ENCODE measurements at places on chromosomes 7 and 10. TPM values are rescaled to one million over a fixed set of nuclear protein-coding genes. Genes with fewer than 3 reads are reported as not detected.

WEE2 gene
- total RNA-seq = not detected

DNA sequence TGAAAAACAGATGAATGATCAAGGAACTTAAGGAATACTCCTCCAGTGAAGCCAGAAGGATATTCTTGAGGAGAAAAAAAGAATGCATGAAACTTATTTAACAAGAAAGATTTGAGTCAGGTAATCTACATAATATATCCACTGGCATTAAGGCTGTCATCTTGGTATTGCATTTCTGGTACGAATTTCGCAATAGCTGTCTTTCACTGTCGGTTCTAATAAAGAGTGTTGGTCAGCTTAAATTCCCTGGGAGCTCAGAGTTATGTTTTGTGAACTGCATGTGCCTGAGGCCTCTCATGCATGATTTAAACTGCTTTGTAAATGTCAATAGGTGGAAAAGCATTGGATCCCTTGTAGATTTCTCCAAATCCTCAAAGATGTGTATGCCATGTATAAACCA is 565.3 kb upstream of the GALNT17 start:
- no peak for DNase-seq

GRCh38 chr10:133420028-133420427 is 4.4 kb downstream of the SPRN start:
- no peak for DNase-seq

DNA sequence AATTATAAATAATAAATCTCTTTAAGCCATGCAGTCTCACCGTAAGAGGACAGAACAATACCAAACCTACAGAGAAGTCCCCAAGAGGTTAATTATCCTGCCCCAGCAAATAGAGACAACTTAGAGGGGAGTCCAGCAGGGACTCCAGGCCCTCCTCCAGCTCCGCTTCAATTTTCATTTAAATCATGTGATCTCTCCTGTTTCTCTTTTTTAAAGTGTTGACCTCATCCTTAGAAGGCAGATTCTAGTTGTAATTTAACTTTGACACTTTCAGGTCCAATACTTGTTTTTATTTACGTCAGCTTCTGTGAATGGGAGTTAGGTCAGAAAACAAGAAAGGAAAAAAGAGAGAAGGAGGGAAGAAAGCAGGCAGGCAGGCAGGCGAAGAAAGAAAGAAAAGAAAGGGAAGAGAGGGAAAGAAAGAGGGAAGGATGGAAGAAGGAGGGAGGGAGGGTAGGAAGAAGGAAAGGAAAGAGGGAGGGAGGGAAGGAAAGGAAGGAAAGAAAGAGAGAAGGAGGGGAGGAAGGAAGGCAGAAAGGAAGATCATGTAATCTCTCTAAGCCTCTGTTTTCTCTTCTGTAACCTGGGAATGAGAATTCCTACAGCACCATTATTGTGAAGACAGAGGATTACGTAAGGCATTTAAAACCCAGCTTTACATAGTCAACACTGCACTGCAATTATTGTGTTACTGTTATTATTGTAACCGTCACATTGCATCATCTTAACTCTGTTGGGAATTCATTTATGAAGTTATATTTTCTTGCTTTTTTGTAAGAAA is 227.7 kb downstream of the SKIDA1 start:
- no peak for DNase-seq

- no peak for DNase-seq
These were observed 75.9 kb upstream of the MAGI2 start for GRCh38 chr7:79529214-79529880.

LIPN gene
- total RNA-seq = not detected

- no peak for DNase-seq
These were observed 25.8 kb downstream of the ASZ1 start for GRCh38 chr7:117401293-117402002.

DNA sequence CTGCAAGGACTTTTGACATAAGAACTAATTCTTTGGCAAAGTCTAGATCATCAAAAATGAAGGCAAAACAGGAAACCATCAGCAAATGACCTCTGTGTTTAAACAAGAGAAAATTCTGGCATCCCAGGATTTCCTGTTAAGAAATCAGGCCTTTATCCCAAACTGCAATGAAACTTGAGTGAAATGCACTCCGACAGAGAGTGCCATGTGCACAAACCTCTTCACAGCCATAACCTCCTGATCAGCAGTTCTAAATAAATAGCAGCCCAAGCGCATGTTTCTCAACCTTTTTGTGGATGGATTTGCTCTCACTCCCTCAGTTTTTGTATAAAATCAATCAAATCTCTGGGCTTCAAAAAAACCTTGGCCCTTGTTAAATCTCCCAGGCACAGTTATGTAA is 107.7 kb upstream of the EEPD1 start:
- no peak for DNase-seq

DNA sequence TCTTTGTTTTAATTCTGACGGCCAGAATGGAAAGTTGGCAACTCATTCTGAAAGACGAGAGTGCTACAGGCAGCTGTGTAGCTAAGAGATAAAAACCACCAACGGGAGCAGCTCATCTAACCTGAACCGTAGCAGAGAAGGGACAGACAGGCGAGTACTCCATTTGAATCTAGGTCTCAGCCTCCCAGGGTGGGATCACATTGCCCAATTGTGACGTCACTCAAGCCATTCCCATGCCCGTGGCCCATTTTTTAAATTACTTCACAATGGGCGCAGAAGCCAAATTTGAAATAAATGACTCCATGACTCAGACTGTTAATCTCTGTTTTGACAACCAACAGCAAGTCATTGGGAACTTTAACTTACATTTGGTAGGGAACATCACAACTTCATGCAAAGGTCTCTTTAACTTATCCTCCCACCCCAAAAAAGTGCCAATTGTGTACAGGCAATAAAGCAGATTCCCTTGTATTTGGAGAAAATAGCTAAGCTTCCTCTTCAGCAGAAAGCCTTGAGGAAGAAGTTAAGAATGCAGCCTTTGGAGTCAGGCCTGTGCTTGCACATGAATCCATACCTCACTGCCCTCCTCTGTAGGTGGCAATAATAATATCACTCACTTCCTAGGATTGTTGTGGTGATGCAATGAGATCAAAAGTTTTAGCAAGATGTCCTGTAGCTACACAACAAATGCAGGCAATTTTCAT is 93.2 kb upstream of the KIF5B start:
- peak; percentile 73 for DNase-seq

DNA sequence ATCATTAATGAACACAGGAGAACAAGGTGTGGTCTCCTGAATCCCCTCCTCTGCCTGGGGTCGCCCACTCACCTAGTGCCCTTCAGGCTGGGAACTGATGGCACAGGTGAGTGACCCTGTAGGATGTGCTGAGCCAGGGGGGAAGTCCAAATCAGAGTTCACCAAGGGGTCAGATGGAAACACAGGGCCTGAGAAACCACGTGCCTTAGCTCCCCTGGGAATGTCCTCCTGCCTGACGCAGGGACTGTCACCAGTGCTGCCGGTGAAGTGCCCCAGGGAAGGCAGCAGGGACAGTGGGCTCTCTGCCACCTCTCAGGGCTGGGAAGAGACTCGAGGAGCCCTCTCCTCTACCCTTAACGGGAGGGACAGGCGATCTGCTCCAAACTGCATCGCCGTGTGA is 5.8 kb upstream of the PYROXD2 start:
- no peak for DNase-seq

NRP1 gene
- total RNA-seq = 0.55 TPM

DNA sequence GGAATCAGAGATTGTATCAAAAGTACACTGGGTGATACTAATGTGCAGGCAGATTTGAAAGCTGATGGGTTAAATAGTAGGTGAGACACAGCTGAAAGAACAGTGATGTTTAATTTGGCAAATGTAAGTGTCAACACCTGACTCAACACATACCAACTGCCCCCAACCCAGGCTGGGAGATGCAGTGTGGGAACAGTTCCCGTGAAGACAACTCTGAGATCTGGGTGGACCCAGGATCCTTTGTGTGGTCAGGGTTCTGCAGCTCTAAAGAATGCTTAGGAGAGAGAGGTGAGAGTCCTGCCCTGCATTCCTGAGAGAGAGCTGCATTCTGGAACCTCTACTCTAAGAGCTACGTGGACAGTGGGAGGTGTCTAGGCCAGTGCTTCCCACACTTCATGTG is 479.7 kb downstream of the RPS24 start:
- DNase-seq = no peak

DNA sequence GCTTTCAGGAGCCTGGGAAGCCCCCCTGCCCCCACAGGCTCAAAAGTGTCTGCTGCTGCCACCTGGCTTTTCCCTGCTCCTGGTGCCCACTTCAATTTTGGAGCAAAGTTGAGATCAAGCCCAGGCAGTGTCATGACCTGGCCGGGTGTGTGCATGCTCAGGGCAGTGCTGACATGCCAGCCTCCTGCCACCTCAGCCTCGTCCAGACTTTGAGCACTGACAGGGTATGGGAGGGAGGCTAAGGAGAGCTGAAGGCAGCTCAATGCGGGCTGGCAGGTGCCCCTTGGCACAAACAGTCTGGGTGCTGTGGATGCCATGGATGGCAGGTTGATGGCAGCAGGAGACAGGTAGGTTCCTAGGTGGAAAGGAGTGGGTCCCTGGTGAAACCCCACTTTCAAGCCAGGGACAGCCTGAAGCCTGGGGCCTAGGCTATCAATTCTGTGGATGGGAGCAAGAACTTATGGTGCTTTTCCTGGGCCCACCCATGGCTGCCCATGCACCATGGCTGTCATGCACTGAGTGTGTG is 12.3 kb upstream of the ECHDC3 start:
- no peak for DNase-seq

MMRN2 gene
- total RNA-seq = not detected

GRCh38 chr7:151404216-151405011 is 5.4 kb downstream of the WDR86 start:
- no peak for DNase-seq

GRCh38 chr7:112007185-112007584 is 199.0 kb downstream of the DOCK4 start:
- DNase-seq = no peak

EEPD1 gene
- total RNA-seq = 3.3 TPM

CLCN1 gene
- total RNA-seq = 0.09 TPM

PON1 gene
- total RNA-seq = not detected

DNA sequence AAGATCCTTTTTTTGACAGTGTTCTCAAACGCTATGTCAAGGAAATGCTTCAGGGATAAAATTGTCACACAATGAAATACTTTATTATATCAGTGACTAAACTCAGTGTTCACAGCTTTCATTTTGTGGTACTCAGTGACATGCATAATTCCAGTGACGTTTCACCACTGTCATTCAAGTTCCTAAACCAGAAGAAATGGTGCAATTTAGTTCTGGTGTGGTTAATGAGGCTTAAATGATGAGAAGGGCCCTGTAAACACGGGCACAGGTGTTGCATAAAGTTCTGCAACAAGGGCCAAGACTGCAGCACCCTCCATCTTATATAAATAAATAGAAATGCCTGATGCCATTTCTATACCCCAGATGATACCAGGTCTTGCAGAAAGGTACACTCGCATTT is 1247.1 kb downstream of the GATA3 start:
- no peak for DNase-seq

GRCh38 chr7:55561690-55562089 is 10.6 kb downstream of the VOPP1 start:
- DNase-seq = peak; percentile 14

DNA sequence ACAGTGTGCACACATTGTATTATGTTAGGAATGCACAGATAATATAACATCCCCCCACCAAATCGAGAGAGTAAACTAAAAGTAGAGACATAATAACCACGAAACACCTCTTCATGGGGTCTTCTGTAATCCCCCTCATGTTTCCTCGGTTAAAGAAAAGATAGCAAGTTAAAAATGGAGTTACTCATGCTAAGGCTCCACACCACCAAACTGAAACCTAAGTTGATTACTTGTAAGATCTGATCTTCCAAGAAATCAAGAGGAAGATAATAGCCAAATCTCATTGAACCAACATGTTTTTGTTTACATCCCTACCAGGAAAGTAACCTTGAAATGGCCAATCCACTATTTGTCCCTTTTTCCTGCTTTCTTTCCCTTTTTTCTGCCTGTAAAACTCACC is 11.7 kb upstream of the ETV1 start:
- DNase-seq = no peak

- no peak for DNase-seq
These were observed 723.6 kb downstream of the INHBA start for GRCh38 chr7:40979296-40979695.

DNA sequence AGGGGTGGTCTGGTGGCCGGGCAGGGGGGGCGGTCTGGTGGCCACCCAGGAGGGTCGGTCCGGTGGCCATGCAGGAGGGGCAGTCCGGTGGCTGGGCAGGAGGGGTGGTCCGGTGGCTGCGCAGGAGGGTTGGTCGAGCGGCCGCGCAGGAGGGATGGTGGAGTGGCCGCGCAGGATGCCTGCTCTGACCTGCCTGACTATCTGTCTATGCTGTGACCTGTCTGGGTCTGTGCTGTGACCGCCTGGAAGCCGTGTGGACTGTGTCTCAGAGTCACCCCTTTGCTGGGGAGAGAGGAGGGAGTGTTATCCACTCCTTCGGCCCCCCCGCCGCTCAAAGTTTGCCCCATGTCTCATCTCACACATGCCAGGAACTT is 113.2 kb downstream of the ACTR3B start:
- no peak for DNase-seq

ADAM22 gene
- 5.2 TPM for total RNA-seq

OPN4 gene
- total RNA-seq = not detected

- no peak for DNase-seq
These were observed 549.0 kb downstream of the TCERG1L start for GRCh38 chr10:130762491-130762890.

LRIT1 gene
- not detected for total RNA-seq

DNA sequence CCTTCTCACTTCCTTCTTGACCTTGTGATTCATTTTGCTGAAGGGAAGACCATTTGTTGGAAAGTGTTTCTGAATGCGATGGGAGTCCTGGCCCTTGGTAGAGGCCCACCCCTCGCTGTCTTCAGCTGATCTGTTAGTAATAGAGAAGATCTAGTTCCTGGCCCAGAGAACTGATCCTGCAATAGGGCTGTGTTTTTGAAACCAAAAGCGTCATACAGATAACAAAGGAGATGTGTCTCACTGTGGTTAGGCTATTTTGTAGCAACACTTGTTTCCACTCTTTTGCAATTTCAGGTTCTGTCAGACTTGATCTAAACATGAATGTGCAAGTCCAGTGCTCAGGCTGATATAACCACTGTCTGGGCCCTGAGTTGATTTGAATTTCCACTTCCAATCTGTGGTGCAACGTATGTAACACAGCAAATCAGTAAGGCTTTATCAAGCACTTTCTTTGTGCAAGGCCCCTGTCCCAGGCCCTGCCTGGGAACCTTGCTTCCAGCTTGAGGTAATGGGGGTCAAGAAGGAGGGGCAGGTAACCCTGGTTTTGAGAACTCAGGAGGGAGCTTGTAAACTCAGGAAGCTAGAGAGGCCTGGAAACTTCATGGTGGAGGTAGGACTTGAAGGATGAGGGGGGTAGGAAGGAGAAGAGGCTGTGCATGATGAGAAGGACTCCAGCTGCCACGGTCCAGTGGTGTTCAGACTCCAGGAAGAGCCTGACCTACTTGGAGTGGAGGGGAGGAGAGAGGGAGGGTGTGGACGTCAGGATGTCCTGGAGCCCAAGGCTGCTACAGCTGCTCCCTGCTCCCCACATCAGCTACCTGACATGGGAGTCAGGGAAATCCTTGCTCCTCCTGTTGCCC is 42.2 kb upstream of the SRGN start:
- peak; percentile 68 for DNase-seq

C10orf62 gene
- not detected for total RNA-seq
